G401 (cell line): ENCODE measurements at places on chromosomes 7 and 10. TPM values are rescaled to one million over a fixed set of nuclear protein-coding genes. Genes with fewer than 3 reads are reported as not detected.

DNA sequence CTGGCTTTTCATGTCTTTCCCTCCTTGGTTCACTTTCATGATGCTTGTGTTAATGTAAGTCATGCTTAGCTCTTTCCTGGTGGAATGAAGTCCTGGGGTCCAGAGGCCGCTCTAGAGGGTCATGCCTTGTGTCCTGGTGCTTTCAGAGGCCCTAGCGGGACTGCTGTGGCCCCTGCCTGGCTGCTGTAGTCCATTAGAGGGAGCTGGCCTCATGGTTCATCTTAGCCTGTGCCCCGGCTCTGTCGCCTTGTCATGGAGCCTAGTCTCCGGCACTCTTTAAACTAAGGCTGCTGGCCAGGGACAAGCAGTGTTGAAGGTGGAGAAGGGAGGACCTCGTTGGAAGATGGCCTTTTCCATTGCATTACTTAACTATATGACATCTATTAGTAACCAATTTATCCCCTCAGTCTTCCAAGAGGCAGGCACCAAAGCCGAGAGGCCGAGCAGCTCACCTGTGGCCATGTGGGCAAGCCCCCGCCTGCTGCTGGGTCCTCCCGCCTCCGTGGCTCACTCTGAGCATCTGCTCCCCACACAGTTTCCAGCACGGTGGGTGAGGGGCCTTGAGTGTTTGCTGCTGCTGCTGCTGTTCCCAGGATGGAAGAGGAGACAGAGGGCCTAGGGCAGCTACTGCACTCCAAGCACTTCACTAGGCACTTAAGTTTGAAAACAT lies 5.0 kb upstream of the NDUFB2 start:
- DNase-seq = no peak

The PTN gene
- total RNA-seq = not detected in 2 replicates

The NPY gene
- not detected in 2 replicates for total RNA-seq

GRCh38 chr10:23417254-23417653 lies 21.6 kb upstream of the OTUD1 start:
- no peak for DNase-seq

The ADAP1 gene
- 11.7 and 21.3 TPM in 2 replicates for total RNA-seq

DNA sequence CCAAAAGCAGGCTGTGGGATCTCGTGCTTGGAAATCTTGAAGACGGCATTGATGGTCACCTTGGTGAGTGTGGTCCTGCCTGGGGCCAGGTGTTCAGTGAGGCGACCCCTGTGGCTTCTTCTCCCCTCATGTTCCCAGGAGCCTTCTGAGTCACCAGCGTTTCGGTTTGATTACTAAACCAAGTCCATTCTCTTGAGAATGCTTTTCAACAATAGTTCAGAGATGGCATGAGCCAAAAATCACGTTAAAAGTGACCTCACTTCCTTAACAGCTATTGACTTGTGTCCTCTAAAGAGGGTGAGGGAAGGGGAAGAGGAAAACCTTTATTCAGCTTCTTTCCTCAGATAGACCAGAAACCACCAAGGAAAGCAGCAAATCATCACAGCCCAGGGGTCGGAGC lies 315.2 kb downstream of the GATA3 start:
- no peak for DNase-seq

DNA sequence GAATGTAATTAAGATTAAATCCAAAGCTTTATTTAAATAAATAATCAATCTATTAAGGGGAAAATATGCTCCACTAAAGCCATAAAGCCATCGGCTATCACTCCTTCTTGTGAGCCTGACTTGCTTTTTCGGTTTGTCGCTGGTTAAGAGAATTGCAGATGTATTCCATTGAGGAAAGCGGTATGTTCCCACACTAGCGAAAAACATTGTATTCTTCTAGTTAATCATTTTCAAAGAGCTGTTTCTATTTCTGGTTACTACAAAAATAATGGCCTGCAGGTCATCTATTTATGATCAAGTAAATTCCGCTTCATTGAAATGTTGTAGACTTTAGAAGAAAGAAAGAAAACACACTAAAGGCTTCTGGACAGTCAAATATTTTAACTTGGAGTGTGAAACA lies 173.4 kb downstream of the CACNB2 start:
- no peak for DNase-seq

GRCh38 chr10:105596749-105597148 lies 955.7 kb downstream of the SORCS3 start:
- DNase-seq = no peak

GRCh38 chr10:90871279-90871765 lies 452 bp upstream of the RPP30 start:
- DNase-seq = peak; percentile 80
